ENCODE measurements at places on chromosomes 1 and 21. TPM values are rescaled to one million over a fixed set of nuclear protein-coding genes. Genes with fewer than 3 reads are reported as not detected.

KIAA1614 gene
- not detected for total RNA-seq

RYR2 gene
- 0.05 TPM for total RNA-seq

DNA sequence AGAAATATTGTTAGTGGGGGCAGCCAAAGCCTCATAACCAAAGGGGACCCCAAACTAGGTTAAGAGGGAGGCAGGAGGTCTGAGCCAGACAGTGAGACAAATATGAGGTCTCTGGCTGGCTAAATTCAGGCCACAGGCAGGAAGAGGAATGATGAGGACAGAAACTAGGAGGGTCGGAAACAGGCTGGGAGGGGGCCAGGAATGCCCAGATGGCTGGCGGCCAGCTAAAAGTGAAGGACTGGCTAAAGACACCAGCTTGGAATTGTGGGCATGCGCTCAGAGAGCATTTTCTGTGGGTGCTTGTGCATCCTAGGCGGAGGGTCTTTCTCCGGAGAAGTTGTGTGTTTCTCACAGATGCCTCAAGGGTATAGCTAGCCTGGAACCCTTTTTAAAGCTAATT lies 77.0 kb downstream of the PGM1 start:
- DNase-seq: no peak
- no peak overlapping the region for H3K27ac ChIP-seq
- H3K4me3 ChIP-seq: no peak overlapping the region
- H3K36me3 ChIP-seq: no peaks in the 10 kb centered on the region
- no peaks in the 10 kb centered on the region for H3K4me1 ChIP-seq

FYB2 gene
- not detected for total RNA-seq

- no peaks in the 10 kb centered on the region for H3K27me3 ChIP-seq
- no peak overlapping the region for H3K4me3 ChIP-seq
- no peak overlapping the region for H3K27ac ChIP-seq
- DNase-seq: no peak
- H3K36me3 ChIP-seq: peaks cover 33% of the 10 kb centered on the region
Measured at GRCh38 chr1:163307479-163308171, 14.1 kb upstream of the NUF2 start.

SDCCAG8 gene
- 26.5 TPM for total RNA-seq

DNA sequence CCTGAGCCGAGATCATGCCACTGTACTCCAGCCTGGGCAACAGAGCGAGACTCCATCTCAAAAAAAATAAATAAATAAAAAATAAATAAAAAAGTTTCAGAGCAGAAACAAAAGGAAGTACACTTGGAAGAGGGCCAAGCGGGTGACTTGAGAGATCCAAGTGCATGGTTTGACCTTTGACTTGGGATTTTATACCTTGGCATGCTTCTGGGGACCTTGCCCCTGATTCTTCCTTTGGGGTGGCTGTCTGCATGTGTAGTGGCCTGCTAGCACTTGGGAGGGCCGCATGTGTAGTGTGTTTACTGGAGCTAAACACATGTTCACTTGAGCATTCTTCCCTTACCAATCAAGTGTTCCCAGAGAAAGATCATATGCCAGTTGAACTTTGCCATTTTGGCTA lies 114.0 kb downstream of the DTL start:
- DNase-seq: no peak
- H3K36me3 ChIP-seq: no peaks in the 10 kb centered on the region
- no peaks in the 10 kb centered on the region for H3K4me1 ChIP-seq
- no peak overlapping the region for H3K4me3 ChIP-seq

NFASC gene
- total RNA-seq: 0.48 TPM

Data from activated CD4-positive, alpha-beta T cell treated with anti-CD3 and anti-CD28 coated beads for 36 hours (primary cell).